ENCODE measurements at places on chromosomes 12 and 14.
A peak's percentile ranks its signal among the peaks of the same experiment; 100 is the strongest.

DNA sequence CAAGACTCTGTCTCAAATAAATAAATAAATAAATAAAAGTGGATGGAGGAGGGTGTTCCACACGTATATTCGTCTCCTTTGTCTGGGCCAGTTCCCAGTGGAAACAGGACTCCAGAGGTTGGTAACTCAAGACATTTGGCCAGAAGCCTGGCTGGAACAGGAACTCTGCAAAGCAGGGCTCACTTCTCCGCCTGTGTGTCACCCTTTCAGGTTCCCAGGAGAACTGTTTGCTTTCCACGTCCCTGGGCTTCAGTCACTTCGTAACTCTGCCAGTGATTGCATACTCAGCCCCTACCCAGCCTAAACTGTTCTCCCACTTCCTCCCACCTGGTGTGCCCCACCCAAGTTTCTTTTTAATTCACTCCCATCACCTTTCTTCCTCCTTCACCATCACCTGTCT lies 7.0 kb upstream of the UBE2N start:
- DNase-seq: no peak

GRCh38 chr14:76591266-76591665 lies 170.0 kb upstream of the VASH1 start:
- DNase-seq: no peak

DNA sequence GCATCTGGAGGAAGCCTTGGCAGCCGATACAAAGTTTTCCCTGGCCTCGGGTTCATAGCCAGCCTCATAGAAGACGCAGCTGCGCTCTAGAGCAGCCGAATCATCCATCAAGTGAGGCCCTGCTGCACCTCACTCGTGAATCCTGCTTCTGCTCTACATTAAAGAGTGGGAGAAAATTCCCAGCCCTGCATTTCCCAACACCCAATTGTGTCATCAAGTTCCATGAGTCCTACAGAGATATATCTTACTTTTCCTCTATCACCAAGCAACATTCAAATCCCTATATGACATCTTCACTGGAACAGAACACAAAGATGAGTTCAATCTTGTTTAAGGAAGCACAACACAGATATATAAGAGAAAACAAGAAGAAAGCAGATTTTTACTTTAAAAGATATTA lies 139.3 kb downstream of the TTC7B start:
- DNase-seq: no peak

DNA sequence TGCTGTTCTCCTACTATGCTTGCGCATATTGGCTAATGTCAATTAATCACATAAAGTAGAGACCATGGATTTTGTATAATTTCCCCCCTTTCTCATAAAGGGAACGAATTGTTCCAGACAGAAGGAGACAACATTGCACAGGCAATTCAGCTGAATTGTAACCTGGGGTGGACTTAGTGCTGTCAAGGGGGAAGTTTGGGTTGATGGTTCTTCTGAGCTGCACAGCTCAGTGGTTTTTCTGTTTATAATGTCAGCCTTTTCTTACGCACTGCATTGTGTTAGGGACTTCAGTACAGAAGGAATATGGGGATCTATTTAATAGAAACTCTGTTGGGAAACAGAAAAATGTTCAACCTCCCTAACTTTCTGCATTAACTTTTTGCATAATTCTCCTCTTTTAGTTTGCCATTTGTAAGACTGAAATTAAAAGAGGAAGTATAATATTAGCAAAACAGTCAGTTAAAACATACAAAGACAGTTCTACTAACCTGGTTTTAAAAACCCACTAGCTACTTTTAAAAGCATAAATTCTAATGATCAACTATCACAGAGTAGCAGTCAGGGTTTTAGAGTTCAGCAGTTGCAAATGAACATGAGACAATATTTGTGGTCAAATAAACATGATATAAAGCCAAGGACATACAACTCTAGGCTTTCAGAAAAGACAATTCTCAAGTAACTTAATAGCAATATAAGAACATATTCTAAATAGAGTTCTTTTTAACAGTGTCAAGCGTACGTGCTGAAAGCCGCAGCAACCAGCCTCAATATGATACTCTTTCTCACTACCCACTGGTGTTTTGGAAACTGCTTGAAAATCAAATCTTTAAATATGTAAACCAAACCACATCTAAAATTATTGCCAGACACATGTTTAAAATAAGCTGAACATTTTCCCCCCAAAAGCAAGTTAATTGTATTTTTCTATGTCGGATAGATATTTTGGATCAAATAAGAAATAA lies 393.0 kb downstream of the FSCB start:
- no peak for DNase-seq

DNA sequence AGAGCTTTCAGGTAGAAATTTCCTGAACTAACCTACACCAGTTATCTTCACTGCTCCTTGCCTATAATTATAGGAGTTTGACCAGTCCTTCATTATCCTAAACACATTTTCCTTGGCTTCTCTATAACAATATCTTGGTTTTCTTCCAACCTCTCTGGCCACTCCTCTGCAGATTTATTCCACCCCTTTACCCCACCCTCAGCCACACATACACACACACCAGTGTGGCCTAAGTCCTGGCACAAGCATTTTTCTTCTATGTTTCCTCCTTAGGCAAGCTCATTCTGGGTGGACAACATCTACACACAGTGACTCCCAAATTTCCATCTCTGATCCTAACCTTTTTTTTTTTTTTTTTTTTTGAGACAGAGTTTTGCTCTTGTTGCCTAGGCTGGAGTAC lies 25.1 kb downstream of the CDK17 start:
- no peak for DNase-seq

DNA sequence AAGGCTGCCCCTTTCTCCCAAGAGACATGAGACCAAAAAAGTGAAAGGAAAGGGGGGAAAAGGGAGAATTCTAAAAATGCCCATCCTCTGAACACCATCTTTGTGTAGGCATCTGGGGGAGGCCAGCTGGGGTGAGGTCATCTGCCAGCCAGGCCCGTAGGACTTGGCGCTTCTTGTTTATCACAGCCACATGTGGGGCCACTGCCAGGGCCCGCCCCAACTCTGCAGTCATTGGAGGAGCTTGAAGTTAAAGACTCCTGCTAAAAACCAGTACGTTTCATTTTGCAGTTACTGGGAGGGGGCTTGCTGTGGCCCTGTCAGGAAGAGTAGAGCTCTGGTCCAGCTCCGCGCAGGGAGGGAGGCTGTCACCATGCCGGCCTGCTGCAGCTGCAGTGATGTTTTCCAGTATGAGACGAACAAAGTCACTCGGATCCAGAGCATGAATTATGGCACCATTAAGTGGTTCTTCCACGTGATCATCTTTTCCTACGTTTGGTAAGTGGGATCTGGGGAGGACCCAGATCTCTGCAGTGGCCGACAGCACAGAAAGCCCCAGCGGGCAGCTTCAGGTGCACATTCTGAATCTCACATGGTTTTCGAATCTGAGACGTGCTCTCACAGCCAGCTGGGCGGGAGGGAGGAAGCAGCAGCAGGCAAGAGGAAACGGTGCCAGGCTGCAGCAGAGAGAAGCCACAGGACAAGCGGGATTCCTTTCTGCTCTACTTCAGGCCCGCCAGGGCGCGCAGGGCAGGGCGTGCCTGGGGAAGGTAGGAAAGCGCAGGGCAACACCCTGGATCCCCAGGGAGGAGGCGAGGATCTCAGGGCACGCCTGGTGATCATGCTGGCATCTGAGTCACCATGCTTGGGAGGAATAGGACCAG lies at the start of gene P2RX7:
P2RX7 (plus strand) TSS at position 276 of the 881 bp plus-strand sequence; CDS start at position 371, 95 bp downstream.
- peak; percentile 92 for DNase-seq

GRCh38 chr12:104347374-104348075 lies 44.0 kb downstream of the EID3 start:
- DNase-seq: no peak

DNA sequence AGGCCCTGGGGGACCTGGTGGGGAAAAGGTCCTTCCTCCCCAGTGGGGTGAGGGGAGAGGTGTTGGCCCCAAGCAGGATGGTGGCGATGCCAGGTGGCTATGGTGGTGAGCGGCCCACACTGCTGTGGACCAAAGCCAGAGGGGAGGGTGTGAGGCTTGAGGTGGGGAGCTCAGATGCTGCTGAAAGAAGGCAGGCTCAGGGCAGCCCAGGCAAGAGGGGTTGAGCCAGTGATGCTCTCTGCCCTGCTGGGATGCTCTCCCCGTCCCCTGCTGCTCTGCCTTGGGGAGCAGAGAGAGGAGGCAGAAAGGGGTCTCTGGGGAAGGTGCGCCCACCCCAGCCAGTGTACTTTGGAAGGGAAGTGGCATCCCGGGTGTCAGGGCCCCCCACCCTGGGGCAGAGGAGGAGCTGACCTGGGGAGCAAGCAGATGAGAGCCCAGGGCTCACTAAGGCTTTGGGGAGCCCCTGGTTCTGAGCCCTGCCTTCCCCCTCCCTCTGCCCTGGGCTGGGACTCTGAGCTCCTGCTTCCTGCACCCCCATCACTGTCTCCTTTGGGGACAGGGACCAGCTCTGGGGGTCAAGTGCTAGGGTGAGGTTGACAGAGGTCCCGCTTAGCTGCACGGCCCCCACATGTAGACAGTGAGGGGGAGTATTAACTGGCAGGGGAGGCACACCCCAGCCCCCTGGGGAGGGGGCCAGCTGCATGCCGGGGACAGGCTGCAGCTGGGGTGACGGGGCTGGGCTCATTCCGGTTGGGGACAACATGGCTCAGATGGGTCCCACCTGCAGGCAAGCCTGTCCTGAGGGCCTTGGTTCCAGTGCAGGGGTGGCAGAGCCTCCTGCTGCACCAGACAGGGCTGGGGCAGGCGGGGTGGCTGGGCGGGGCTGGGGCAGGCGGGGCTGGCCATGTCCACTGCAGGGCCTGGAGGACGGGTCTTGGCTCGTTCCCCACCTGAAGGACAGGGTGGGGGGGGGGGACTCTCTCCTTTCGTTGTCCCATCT lies 124.4 kb downstream of the KIF26A start:
- DNase-seq: no peak

DNA sequence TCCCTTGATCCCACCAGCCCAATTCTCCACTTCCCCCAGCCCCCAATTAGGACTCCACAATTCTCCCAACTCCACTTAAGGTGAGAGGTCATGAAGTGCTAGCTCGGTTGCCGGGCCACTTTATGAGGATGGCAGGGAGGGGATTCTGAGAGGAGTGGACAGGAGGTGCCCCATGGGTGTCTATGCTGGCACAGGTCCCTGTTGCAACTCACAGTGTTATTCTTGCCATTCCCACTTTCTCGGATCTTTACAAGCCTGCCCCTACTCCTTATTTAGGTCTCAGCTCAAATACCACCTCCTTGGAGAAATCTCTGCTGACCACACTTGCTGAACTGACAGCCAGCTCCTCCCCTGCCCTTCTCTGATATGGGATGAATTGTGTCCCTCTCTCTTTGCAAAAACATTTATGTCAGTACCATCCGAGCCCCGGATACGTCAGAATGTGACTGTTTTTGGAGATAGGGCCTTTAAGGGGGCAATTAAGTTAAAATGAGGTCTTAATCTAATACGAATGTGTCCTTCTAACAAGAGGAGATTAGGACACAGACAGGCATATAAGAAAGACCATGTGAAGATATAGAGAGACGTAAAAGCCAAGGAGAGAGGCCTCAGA lies 4.2 kb upstream of the LGALS3 start:
- no peak for DNase-seq

DNA sequence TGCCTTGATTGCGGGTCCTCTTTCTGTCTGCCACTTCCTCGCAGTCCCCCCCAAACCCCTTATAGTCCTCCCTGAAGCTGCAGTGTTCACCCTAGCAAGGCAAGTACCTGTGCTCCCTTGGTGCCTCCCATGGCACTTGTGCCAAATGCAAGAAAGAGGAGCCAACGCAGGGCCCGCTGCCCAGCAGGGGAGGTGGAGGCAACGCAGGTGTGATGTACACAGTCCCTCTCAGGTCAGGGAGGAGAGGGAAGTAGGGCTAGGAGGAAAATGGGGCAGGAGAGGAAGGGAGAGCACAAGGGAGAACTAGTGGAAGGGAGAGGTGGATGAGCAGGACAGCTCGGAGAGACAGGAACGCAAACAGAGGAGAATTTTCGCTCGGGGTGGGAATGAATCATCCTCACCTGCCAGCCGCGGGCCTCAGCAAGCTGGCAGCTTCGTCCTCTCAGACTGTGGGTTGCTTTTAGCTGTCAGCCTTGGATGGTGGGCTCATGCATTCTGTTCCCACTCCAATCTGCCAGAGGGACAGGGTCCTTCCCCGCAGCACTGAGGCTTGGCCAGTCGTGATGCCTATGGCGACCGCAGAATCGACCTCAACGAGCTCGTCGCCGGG lies 357.0 kb downstream of the CACNA1C start:
- no peak for DNase-seq

GRCh38 chr12:92170050-92170449 lies 24.4 kb upstream of the BTG1 start:
- no peak for DNase-seq

DNA sequence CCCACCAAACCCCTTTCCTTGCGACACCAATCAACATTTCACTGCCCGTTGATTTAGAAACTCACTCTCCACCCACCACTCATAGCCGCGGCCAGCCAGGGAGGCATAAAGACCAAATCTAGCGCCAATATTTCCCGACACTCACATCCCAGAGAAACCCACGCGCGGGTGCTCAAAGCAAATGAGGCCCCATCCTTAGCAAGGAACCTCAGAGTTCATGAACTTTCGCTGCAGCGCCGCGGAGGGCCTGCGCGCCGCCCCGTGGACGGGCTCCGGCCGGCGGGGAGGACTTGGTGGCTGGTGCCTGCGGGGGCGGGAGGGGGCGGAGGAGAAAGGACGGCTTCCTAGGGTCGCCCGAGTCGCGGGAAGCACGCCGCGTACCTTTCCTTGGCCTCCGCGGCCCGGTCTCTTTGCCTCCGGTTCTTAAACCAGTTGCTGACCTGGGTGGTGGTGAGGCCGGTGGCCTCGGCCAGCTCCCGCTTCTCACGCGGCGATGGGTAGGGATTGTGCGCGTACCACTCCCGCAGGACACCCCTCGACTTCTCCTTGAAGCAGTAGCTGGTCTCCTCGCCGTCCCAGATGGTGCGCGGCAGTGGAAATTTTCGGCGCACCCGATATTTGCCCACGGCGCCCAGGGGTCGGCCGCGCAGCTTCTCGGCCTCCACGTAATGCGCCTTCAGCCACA lies 886 bp downstream of the SIX1 start:
- DNase-seq: no peak

GRCh38 chr12:78792052-78792698 lies 72.4 kb upstream of the SYT1 start:
- no peak for DNase-seq

DNA sequence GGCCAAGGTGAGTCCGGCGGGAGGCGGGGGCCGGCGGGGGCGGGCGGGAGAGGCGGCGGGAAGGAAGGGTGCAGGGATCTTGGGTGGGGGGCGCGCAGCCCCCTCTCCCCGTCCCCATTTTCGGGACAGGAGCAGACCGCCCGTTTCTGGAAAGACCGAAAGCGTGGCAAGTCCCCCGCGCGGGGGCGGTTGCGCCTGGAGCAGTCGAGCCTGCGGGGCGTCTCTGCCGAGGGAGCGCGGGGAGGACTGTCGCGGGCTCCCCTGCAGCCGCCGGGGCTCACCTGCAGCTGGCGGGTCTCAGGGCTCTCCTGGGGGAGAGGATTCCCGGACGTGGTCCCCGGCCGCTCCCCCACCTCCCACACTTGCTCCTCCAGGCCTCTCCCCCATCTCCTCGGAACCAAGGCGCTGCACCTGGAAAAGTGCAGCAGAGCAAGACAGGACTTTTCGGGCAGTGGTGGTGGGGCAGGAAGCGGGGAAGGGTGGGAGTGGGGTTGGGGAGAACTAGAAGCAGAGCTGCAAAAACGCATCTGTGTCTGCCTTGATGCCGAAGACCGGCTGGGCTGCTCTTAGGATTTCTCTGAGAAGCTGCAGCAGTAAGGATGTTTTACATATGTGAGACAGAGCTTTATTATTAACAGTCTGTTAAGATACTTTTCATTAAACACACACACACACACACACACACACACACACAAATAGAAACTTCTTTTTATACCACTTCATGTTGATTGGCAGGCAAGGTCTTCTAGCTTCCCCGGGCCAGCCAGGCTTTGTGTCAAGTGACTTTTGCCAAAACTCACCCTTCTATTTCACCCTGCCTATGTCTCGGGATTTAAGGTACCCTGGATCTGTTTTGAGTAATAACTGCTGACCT lies 677 bp downstream of the C12orf75 start:
- no peak for DNase-seq
